ENCODE measurements at places on chromosomes 1 and 21.

GRCh38 chr1:202117898-202118371 lies 4.8 kb upstream of the GPR37L1 start:
- DNase-seq = no peak

DNA sequence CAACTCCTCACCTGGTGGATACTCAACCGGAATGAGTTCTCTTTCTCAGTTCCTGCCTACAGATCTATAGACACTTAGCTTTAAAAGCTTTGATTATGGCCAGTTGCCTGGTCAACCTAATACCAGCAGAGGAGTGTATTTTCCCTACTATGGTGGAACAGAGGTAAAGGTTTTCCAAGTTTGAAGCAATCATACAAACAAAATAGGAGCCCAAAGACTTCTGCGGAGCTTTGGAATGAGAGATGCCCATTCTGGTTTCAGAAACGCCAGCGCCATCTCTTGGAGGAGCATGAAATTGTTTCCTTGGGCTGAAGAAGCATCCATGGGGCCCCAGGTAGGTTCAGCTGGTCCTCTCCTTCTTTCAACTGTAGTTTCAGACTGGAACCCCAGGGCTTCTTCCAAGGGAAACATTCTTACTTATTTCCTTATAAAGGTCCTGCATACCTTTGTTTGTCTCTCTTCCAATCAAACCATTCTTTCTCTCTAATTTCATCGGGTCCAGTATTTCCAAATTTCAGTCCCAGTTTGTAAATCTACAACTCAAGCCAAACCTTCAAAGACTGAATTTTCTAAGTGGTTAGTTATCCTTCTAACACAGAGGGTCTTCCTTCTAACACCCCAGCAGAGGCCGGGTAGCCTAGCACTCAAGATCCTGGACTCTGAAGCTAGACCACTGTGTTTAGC lies 95.9 kb downstream of the KCNJ15 start:
- peak; percentile 15 for DNase-seq

DNA sequence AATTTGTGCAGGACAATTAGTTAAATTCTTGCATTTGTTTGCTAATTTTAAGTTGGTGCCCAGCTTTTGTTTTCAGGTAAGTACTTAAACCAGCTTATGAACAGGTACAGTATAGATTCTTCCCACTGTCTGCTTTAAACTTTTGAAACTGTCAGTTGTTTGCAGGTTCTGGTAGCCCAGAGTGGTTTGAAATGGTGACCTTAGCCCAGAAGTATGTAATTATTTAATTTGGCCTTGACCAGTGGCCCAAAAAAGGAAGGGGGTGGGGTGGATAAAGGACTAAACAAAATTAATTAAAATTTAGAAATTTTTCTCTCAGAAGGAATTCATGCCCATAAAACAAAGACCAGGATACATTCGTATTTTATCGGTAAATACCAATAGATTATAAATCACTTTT lies 69.0 kb downstream of the PTBP2 start:
- DNase-seq = no peak

DNA sequence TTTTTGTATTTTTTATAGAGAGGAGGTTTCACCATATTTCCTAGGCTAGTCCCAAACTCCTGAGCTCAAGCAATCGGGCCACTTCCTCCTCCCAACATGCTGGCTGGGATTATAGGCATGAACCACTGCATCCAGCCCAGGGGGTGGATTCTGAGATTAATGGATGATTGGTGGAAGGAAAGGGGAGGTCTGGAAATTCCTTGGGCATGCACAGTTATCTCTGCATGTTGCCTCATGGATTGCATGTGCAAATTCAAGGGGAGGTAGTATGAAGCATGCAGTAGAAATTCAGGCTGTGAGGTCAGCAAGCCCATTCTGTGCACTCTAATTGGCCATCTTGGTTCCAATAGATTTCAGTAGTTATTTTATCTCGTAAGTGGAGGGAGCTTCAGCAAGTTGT lies 124.4 kb downstream of the SPATA46 start:
- DNase-seq = no peak

- DNase-seq = no peak
Observed at GRCh38 chr1:113763661-113764060, 4.4 kb upstream of the PHTF1 start.

GRCh38 chr21:32297449-32297848 lies 1.2 kb upstream of the MRAP start:
- no peak for DNase-seq

GRCh38 chr1:157270705-157271274 lies 132.6 kb upstream of the ETV3 start:
- no peak for DNase-seq

DNA sequence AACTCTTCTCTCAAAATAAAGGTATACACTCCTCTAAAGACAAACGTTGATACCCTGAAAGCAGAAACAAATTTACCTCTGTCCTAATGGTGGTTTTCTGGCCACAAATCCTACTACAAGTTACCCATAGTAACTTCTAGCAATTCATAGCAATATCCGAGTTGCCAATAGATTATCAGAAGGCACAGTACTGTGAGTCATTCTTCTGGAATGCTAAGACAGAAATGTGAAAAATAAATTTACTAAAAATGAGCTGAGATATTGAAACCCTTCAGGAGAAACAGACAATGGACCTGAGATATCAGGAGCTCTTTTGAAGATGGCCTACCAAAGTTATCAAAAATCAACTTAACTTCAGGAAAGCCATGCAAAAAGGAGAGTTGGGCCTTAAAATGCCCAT lies 715.0 kb upstream of the ADAMTS5 start:
- DNase-seq = no peak

DNA sequence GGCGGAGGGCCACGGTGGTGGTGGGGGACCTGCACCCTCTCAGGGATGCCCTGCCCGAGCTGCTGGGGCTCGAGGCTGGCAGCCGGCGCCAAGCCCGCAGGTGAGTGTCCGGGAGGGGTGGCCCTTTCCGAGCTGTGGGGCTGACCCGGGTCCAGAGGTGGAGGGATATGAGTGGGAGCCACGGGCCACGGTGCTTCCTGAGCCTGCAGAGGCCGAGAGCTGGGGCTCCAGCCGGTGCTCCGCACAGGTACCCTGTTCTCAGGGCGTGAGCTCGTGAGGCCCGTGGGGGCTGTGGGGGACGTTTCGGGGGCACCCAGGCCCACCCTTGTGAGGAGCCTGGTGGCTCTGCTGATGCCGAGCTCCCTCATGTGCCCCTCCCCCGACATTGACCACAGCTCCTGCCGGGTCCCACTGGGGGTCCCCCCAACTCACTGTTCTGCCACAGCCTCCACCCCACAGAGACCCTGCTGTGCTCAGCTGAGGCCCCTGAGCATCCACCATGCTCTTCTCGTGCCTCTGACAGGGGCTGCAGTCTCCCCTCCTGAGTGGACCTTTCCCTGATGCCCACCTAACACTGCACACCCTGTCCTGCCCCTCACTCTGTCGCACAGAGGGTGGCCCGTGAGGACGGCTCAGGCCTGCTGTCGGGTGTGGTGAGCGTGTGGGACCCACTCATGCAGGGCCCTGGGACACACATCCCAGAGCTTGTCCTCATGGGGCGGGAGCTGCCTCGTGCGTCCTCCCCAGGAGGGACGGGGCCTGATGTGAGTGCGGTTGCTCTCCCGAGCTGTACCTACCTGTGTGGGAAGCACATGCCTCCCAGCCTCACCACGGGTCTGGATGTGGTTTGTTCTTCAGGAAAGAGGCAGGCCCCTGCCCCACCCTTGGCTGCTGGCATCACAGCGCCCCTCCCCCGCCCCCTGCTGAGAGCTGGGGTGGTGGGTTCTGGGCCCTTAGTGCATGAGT lies 27.5 kb downstream of the SLX9 start:
- no peak for DNase-seq

- no peak for DNase-seq
Observed at GRCh38 chr1:26302733-26303405, 3.6 kb downstream of the UBXN11 start.

- DNase-seq = no peak
Observed at GRCh38 chr1:151887028-151887427, 22.3 kb downstream of the THEM4 start.

DNA sequence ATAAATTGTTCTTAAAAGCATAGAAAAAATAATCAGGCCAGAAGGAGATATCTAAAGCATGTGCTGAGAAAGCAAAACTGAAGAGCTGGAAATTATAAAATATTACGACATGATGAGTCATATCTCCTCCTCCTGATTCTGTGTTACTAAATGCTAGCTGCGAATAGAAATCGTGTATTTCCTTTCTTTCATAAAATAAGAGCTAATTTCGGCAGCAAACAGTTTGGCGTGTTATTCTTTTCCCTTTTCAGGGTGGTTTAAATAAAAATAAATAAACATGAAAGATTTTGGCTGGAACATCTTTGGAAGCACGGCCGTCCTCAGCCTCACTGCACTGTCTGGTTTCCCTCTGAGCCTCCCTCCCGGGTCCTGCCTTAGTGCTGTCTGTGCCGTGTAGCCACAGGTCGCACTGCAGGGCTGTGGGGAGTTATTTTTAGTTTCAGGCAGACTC lies 56.0 kb downstream of the ADARB1 start:
- DNase-seq = no peak

- DNase-seq = no peak
Observed at GRCh38 chr1:12282142-12282541, 52.3 kb downstream of the VPS13D start.

- no peak for DNase-seq
Observed at GRCh38 chr21:42674351-42674940, 21.0 kb downstream of the PDE9A start.

- no peak for DNase-seq
Observed at GRCh38 chr1:160436966-160437365, 36.6 kb downstream of the VANGL2 start.

- no peak for DNase-seq
Observed at GRCh38 chr1:40564913-40565312, 33.5 kb downstream of the ZNF684 start.

DNA sequence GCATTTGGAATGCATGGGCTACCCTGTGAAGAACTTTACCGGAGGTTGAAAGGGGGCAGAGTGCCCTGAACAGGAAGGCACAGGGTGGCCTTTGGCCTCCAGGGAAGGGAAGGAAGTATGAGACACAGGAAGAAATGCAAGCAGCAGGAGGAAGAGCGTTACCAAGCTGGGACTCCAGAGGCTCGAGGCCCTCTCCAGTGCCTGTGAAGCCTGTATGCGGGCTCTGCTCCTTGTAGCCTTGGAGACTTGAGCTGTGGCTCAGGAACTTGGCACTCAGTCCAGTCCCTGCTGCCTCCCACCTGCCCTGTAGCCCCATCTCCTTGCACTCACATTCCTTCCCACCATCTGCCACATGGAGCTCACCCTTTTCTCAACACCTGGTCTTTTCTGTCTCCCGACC lies 33.5 kb upstream of the RNF19B start:
- no peak for DNase-seq

DNA sequence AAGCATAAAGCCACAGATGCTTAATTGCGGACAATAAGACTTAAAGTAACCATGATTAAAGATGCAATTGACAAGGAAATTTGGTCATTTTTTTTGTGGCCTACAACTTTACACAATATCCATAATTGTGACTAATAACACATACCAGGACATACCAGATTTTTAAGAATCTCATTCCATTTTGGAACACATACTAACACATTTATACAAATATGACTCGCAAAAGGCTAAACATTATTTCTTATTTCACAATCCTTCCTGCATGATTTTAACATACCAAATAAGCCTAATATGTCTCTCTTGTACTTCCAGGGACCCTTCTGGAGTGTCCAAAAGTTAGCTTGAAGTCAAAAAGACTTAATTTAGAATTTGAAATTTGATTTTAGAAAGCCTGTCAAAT lies 48.8 kb downstream of the DR1 start:
- DNase-seq = no peak

DNA sequence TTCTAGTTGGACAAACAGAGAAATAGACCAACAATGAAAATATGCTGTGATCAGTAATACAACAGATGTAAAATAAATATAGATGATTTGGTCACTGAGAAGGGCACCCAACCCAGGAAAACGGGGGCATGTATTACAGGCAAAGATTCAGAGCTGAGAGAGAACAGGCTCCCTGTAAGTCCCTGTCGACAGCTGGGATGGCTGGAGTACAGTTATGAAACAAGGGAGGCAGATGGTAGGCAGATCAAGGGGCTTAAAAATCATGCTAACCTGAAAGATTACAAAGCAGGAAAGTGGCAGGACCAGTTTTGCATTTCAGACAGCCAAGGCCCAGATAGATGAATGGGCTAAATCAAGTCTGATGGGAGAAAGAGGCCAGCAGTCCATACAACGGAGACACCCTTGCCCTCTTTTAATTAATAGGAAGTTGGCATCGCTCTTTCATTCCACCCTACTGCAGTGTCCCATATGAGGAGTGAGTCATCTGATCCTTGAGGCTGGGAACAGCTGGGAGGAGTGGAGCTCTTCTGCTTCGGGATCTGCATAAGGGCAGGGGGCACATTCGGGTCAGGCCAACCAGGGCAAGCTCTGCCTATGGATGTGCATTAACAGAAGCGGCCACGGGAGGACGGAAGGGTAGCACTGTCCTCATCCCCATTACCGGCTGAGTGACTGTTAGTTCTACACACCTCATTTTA lies 171.1 kb downstream of the DAB1 start:
- DNase-seq = no peak

GRCh38 chr1:2952371-2952770 lies 68.9 kb upstream of the ACTRT2 start:
- DNase-seq = no peak

- DNase-seq = peak; percentile 47
Observed at GRCh38 chr1:5286244-5286643, 631.8 kb downstream of the AJAP1 start.

GRCh38 chr1:116352349-116352813 lies 20.7 kb upstream of the ATP1A1 start:
- peak; percentile 12 for DNase-seq

- DNase-seq = no peak
Observed at GRCh38 chr1:107459204-107459904, 318.5 kb downstream of the NTNG1 start.

GRCh38 chr1:14761291-14762153 lies 163.0 kb downstream of the KAZN start:
- DNase-seq = no peak

DNA sequence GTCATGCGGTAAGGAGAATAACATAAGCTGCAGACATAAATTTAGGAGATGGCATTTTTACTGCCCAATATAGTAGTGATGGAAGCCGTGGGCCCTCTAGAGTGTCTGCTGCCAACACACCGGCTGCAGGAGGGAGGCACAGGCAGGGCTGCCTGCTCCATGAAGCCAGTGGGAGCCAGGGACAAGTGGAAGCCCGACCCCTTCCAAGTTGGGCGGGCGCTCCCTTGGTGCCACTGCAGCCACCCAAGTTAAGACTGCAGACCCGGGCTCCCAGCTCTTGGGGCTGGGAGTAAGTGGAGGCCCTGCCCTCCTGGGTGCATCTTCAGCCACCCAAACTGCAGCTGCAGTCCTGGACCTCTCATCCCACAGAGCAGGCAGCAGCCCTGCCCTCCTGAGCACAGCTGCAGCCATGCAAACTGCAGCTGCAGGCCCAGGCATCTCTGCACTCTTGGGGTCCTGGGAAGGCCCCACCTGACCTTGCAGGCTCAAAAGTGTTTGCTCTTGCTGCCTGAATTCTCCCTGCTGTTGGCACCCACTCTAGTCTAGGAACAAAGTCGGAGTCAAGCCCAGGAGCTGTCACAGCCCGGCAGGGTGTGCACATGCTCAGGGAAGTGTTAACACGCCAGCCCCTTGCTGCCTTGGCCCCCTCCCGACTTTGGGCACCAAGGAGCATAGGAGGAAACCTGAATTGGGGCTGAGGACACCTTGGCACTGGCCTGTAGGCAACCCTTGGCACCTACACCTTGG lies 437.2 kb upstream of the PRMT6 start:
- no peak for DNase-seq

- DNase-seq = no peak
Observed at GRCh38 chr1:31376375-31377134, 3.7 kb upstream of the FABP3 start.
